Activated CD4-positive, CD25-positive, alpha-beta regulatory T cell treated with anti-CD3 and anti-CD28 coated beads, Interleukin-2, amount 50 U/mL, for 24 hours (primary cell): ENCODE measurements at places on chromosomes 2 and 18.
A peak's percentile ranks its signal among the peaks of the same experiment; 100 is the strongest.

DNA sequence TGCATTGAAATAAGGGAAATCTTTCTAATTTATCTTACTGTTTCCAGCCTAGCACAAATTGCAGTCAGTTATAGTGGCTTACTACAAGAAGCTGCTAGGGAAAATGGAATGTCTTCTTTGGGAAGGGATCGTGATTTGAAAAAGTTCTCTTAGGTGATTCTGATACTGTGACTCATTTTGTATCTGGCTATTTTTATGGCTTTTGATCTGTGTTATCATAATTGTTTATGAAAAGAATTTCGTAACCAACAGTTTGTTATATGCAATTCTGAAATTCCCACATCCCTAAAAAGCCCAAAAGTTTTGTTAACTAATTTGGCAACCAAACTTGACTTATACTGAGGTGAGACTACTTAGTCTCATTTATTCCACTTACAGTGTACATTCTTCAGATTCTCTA lies 12.4 kb downstream of the PTPN4 start:
- no peak for ATAC-seq

- no peak for ATAC-seq
These were observed 104.0 kb upstream of the FOSL2 start for GRCh38 chr2:28288620-28289019.

DNA sequence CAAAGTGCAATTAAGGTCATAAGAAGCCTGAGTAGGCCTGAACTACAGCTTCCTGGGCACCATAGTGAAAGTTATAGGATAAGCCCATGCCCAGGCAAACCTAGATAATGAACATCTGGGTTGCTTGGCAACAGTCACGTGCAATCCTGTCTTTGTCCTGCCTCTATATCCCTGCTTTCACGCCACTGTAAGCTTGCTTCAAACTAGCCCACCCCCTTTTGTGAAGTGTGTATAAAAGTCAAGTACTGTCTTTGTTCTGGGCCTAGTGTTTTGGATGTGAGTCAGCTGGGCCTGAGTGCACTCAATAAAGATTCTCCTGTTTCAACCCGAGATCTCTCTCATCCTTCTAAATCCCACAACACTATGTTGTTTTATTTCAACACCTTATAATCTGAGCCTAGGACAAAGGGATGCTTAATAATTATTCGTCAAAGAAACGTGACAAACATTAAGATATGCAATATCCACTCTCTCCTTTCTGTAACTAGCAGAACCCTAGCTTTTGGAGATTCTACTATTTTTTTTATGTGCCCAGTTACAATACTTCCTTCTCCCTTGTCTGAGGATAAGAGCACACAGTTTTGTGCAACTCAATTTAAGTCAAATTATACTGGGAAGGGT lies 927.8 kb downstream of the SUCLG1 start:
- ATAC-seq = no peak

GRCh38 chr2:23320058-23320457 lies 64.9 kb upstream of the KLHL29 start:
- no peak for ATAC-seq

DNA sequence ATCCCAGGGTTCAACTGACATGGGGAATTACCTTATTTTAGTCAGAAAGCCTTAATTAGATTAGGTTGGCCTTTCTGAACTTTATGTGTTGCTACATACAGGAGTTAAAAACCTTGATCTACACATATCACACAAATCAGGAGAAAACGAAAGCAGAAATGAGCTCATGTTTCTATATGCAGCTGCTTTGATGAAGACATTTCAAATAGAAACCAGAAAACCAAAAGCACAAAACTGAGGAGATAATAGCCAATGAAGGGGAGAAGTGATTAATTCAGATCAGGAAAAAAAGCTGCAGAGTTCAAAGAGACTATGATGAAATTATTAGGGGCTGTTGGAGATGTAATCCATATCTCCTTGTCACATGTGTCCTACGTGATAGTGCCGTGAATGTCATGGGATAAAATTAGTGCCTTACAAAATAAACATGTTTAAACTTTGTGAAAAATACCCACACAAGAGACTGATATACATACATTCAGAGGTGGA lies 255.0 kb downstream of the CAMKMT start:
- peak; percentile 95 for ATAC-seq

DNA sequence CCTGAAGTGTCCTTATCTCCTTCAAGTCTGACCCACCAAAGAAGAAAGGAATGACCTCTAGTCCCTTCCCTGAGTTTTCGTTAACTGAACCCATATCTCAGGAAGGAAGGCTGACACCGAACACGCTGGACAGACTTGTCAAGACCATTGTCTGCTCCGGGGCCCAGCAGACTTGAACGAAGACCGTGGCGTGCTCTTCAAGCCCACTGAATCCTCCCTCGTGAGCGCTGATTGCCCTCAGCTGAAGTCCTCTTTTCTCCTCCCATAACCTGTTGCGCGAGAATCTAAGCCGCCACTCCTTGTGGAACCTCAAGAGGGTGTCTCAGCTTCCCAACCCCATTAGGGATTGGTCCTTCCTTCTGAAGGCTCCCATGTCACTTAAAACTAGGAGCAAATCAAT lies 634 bp upstream of the CNDP1 start:
- no peak for ATAC-seq

DNA sequence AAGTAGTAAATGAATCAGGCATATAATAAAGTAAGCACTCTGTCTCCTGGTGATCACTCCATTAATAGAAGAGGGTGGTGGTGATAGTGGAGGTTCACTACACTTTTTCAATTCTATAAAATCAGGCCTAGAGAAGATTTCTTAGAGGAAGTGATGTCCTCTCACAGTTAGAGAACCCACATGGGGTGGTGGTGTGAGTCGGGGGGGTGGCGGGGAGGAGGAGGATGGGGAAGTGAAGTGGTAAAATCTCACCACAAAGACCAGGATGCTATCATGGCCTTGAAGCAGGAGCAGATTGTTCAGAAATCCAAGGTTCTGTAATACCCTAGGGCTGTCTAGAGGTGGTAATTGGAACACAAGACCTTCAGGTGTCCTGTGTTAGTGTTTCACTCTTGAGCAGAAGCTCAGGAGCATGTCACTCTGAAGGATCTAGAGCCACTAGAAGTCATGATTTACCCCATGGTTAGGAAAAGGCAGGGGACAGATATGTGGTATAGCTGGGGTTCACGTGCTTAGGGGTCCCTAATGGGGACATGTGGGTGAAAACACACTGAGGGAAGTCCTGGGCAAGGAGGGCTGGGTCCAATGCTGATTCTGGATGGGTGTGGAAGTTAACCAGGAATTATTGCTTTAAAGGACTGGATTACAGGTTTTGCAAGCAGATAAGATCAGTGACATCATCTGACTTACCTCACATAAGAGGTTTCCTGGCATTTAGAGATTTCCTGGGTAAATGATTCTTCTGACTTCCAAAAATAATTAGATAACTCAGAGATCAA lies 31.0 kb downstream of the RNF125 start:
- ATAC-seq = peak; percentile 39

- no peak for ATAC-seq
These were observed 776.4 kb downstream of the EPHA4 start for GRCh38 chr2:220795705-220796104.

DNA sequence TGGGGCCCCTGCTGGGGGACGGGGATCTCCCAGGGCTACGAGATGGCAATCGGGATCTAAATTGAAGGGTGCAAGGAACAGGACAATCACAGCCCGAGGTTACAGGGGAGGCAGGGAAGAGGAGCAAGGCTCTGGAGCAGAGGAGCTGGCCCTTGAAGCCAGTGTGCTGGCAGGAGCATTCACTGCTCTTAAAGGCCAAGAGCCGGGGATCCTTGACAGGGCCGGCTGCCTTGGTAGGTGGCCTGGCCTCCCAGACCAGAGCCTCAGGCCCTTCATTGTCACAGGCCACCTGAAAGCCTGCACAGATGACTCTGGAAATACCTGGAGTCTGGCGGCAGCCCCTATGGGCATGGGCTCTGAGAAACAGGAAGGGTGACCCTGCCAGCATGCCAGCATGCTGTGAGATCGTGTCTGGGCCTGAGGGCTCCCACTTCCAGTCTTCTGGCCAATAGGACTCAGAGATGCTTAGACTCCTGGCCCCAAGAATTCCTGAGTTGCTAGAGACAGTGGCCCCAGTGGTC lies 38.7 kb downstream of the PDIA6 start:
- no peak for ATAC-seq

DNA sequence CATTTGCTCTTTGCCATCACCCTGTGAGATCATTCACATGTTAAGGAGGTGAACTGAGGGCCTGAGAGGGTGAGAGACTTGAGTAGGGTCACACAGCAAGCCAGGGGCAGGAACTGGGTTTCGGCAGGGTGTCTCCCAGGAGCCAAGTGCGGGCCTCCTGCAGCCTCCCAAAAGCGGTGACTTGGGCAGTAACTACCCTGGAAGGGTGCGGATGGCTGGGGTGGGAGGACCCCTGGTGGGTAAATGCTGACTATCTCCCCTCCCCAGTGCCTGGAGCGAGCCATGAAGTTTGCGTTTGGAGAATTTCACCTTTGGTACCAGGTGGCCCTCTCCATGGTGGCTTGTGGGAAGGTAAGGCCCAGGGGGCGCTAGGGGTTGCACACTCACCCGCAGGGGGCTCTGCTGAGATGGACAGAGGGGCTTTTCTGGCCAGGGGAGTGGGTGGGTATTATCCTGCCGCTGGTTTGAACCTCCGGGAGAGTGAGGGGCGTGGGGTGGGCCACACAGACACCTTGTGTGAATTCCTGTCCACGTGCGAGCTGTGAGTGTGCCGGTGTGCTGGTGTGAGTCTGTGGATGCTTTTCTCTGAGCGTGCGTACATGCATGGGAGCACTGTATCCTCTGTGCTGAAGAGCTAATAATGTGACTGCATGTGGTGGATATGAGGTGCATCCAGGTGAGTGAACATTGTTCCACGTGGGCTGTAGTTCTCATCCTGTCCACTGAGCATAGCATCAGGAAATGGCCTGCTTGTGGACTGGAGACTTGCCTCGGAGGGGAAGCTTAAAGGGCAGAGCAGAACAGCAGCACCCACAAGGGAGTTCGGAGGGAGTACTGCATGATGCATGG lies 91.0 kb upstream of the MCFD2 start:
- no peak for ATAC-seq

DNA sequence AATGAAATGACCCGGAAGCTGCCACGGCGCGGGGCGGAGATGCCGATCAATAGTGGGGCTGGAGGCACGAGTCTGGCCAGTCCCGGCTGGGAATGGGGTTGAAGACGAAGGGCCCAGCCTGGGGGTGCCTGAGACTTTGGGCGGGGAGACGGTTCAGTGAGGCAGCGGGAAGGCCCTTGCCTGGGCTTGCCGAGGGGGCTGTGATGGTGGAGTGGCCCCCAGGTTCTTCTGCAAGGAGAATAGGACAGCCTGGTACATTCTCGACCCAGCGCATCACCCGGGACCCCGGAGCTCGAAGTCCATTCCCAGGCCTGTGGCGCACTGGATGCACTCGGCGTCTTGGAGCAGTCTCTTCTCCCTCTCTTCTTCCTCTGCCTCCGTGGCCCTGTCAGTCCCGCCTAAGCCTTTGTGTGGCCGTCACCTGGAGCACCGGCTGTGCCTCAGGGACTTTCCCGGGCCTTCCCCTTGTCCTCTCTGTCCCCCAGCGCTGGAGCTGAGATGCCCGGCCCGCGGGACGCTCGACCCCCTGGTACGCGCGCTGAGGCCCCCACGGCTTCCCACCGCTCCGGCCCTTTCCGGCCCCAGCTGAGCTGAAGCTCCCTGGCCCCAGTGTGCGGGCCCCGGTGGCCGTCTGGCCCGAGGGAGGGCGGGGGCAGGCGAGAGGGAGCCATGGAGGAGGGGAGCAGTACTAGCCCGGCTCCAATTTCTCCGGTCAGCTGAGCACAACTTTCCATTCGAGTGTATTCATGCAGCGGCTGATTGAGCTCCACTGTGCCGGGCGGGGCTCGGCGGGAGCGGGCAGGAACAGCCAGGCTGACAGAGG lies 8.0 kb downstream of the SIX3 start:
- ATAC-seq = no peak

DNA sequence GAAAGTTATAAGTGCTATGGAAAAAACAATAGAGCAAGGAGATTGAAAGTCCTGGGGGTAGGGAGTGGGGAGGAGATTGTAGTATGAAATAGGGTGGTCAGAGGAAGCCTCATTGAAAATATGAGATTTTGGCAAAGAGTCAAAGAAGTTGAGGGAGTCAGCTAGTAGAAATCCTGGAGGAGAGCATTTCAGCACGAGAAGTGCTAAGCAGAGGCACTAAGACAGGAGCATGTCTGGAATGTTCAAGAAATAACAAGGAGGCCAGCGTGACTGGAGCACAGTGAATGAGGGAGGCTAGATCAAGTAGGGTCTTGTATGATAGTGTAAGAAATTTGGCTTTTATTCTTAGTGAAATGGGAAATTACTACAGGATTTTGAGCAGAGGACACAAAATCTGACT lies 2.1 kb upstream of the TSPYL6 start:
- ATAC-seq = no peak

DNA sequence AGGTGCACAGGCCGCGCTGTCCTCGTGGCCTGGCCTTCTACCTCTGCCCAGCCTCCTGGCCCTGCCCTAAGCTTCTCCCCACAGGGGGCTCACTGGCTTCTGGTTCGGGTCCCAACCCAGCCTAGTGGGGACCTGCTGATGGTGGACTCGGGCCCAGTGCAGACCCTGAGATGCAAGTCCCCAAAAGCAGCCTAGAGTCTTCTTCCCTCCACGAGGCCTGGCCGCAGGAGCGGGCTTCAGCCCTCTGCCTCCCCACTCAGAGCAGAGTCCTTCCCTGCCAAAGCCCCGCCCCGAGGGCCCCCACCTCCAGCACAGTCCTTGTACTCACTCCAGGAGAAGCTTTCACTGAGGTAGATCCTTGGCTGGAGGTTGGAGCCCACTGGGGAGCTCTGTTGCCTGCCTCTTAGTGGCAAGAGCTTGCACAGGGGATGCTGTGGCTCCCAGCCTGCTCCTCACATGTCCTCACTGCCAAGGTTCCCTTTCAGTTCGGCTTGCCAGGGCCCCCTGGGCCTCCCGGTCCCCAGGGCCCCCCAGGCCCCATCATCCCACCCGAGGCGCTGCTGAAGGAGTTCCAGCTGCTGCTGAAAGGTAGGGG lies 3.6 kb downstream of the ERFE start:
- no peak for ATAC-seq

- no peak for ATAC-seq
These were observed 16.1 kb downstream of the KCNE4 start for GRCh38 chr2:223068071-223068470.

DNA sequence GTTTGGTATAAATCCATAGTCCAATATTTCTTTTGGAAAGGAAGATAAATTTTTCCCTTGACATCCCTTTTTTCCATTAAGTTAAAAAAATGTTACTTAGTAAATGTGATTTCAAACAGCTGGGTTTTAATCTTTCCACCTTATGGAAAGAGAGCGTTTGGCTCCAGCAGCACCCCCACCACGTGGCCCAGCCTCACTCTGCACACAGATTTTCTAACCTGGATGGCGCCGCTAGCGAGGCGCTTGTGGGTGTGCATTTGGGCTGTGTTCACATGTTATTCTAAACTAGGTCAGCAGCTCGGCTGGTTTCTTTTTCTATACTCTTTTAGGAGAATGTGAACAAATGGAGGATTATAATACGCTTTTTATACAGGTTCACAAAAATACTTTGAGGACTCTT lies 218.0 kb downstream of the LDLRAD4 start:
- ATAC-seq = no peak

DNA sequence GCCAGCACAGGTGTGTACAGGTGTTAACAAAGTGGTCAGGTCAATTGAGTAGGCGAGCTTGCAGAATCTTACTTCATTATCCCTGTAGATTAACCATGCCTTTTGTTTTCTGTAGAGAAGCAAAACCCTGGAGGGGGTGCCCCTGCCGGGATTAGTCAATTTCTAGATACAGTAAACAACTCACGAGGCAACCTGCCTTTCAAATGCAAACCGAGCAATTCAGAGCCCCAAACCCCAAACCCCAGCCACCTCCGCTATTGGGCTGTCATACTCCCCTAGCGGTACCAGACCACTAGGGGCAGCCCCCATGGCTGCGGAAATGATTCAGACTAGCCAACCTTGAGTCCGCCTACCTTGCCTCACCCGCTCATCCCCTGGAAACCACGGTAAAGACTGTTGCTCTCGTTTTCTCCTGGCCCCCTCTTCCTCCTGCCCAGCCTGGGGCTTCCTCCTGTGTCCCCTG lies 61.4 kb upstream of the KIF5C start:
- peak; percentile 92 for ATAC-seq
